Activated T-helper 1 cell treated with Interleukin-2 at 50 U/mL for 16 hours (primary cell): ENCODE measurements at places on chromosomes 1 and 21.
A peak's percentile ranks its signal among the peaks of the same experiment; 100 is the strongest.

DNA sequence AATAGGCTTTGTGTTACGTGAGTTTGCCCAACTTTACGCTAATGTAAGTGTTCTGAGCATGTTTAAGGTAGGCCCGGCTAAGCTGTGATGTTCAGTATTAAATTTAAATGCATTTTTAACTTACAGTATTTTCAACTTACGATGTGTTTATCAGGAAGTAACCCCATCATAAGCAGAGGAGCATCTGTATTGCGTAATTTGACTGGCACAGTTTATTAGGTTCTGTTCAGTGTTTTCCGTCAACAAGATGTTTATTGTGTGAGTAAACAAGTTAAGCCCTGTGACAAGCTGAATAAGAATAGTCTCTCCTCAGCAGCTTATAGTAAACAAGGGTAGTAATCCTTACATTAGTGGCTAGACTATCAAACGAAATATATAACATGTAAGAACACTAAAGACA, 27.2 kb upstream of the SHISA4 start:
- DNase-seq, result no peak

DNA sequence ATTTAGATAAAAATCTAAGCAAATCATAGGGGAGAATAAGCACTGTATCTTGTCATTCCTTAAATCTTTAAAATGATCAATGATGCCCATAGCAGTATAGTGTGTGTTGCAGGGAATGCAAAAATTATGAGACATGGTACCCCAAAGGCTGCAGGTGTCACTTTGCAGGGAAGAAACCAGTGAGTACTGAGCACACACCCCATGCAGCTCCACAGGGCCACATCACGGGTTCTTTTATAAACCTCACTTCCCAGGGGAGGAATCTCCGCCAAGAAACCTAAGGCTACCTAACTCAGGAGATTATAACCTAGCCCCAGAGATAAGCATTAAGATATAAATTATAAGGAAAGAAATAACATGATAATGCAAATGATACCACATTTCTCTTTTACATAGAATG, 115.6 kb downstream of the APP start:
- no peak for DNase-seq

DNA sequence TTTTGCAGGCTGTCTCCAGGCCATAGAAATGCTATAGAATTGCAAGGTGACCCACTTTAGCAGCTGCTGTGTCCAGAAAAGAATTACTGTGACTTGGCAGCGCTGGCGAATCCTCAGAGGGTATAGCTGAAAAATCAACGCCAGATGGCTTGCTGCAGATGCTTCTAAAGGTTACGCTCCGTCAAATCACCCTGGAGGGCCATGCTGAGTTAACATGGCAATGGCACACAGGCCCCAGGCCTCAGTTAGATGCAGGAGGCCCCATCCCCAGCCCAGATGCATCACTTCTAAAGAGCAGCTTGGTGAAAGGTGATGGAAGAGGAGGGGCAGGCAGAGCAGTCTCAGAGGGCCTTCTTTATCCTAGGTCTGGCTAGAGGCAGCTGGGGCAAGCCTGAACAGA, 18.0 kb downstream of the KIAA1614 start:
- no peak for DNase-seq

- no peak for DNase-seq
Measured at GRCh38 chr1:200992382-200993048, 31.0 kb downstream of the KIF21B start.

GRCh38 chr21:41805038-41805437, 38.2 kb upstream of the RIPK4 start:
- no peak for DNase-seq

GRCh38 chr1:115555446-115555845, 86.3 kb upstream of the VANGL1 start:
- no peak for DNase-seq

- no peak for DNase-seq
Measured at GRCh38 chr1:92442351-92442750, 44.4 kb downstream of the GFI1 start.

- DNase-seq, result no peak
Measured at GRCh38 chr1:25197982-25198662, 34.2 kb downstream of the SYF2 start.

DNA sequence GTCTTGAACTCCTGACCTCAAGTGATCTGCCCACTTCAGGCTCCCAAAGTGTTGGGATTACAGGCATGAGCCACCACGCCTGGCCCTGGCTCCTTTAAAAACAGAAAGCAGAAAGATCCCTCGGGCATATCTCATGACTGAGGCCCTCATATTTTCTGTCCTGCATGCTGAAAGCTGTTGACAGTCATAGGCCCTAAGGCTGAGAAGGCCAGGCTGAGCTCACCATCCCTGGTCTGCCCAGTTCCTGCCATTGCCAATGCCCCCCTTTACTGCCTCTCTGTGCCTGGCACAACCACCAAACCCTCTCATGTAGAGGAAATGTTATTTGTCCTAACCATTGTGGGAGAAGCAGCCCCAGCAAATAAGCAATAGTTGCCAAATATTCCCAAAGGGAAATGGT, 12.7 kb downstream of the CD34 start:
- no peak for DNase-seq

DNA sequence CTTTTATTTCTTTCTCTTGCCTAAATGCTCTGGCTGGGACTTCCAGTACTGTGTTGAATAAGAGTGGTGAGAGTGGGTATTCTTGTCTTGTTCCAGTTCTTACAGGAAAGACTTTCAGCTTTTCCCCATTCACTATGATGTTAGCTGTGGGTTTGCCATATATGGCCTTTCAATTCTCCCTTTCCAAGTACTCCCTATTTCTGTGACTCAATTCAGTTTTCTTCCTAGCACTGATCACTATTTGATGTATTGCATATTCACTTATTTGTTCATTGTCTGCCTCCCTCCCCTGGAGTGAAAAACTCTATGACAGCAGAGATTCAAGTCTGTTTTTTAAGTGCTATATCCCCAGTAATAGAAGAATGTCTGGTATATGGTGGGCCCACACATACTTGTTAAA, 618.2 kb upstream of the CAMK1G start:
- no peak for DNase-seq

- DNase-seq, result peak; percentile 42
Measured at GRCh38 chr1:226608699-226609505, 60.3 kb downstream of the STUM start.

- no peak for DNase-seq
Measured at GRCh38 chr1:3463891-3464648, 9.6 kb downstream of the ARHGEF16 start.

- DNase-seq, result no peak
Measured at GRCh38 chr1:173117108-173117633, 66.4 kb upstream of the TNFSF18 start.

DNA sequence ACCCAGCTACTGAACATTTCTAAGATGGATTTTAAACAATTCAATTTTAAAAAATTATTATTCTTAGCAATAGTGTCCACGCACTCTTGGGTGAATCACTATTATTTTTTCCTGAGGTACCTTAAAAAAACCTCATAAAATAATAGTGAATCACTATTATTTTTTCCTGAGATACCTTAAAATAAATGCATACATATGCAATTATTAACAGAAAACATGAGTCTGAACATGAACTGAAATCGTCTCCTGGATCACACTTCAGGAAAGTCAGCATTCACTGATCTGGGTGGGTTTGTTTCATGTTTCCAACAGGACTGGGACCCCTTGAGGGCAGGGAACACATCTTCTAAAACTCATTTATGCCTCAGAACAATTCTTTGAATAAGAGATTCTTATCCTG, 63.1 kb upstream of the IFNLR1 start:
- DNase-seq, result no peak

DNA sequence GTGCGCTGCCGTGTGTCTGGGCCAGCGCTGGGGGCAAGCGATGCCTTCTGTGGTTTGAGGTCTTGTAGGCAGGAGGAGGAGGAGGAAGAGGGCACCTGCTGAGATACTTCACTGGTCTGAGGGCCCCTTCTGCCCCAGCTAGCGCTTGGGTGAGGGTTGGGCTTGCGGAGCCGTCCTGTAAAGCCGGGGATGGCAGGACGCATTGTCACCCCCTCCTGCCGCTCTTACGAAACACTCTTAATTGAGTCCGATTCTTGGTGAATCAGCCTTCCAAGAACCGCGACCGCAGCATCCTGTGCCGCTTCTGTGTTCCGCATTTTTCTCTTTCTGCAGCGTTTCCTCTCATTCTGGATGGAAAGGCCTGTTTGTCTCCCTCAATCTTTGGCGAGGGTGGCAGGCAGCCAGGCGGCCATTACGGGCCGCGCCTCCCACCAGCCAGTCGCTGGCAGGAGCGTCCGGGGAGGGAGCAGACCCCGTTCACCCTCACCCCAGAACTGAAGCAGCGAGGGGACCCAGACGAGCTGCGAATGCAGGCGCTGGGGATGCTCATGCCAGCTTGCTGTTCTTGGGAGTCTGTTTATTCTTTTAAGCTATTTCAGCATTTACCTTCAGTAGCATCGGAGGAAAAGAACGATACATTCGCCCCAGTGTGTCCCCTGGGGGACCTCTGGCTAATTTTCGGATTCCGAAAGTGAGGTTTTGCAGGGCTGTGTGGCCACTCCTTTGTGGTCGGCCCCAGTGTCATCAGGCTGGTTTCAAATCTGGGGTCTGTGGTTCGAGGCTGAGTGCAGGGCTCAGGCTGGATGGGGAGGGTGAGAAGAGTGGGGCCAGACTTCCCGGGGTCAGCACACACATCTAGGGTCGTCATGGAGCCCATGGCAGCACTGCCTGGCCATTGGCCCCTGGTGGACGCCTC, 62.7 kb downstream of the SKI start:
- DNase-seq, result peak; percentile 71

GRCh38 chr1:157310401-157310800, 172.2 kb upstream of the ETV3 start:
- no peak for DNase-seq
